ENCODE measurements at places on chromosomes 5 and 9.

DNA sequence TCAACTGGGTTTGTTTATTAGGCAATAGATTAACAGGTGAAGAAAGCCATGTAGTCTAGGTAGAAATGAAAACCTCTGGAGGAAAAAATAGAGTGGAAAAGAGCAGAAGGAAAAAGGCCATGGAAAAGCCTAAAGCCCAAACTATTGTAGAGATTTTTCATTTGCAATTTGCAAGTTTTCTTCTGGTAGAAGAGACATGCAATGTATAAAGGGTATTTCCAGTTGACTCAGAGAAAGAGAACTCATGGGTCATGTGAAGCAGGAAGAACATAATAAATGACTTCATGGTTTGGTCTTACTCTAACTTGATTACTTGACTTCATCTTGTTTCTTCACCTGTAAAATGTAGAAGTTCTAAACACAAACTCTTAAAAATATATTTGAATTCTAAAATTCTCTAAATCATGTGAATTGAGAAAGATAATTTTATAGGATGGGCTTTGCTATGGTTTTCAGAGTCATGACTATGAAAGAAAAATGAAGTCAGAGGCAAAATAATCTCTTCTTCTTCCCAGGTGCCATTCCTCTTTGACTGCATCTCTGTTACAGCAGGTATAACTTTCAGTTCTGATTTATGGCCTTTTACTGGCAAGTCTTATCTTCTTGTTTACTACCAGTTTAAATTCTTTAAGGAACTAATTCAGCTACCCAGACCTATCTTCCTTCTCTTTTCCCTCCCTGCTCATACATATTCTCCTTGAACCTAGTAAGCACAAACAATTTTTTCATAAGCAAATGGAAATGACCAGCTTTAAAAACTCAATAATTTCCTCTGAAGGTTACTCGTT is 47.7 kb upstream of the TMC1 start:
- DNase-seq, result no peak

DNA sequence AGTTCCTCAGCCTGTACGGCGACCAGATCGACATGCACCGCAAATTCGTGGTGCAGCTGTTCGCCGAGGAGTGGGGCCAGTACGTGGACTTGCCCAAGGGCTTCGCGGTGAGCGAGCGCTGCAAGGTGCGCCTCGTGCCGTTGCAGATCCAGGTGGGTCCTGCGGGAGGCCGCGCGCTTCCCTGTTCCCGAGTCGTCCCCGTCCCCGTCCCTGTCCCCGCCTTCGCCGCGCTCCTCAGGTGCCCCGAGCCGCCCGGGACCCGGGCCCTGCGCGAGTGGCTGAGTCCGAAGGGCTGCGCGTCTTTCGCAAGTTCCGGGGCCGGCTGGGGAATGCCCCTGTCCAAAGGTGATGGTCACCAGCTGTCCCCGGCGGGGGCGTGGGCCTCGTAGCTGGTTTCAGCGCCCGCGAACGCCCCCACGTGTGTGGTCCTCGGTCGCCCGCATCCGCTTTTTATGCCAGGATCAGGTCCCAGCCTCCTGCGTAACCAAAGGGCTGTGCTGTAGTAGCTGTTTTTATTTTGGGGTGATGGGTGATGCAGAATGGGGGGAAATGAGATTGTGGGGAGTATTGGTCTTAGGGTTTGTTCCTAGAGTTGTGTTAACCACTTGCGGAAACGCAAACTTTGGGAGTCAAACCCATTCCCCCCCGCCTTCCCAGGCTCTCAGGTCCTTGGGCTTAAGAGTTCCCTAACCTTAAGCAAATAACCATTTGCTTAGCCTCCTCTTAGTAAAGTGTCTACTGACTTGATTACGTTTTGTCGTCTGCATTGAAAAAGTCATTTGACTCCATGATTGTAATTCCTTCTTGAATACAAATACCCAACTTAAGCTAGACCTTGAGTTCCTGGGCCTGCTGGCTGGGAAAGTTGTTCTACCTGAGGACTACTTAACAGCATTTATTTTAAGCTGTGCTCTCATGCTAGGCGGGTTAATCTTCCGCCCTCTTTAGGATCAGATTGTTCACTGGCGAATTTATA is 663 bp downstream of the ISOC1 start:
- no peak for DNase-seq

GRCh38 chr5:134503088-134503936 is 22.2 kb upstream of the JADE2 start:
- no peak for DNase-seq

- DNase-seq, result no peak
Observed at GRCh38 chr9:20848490-20848889, 164.4 kb downstream of the FOCAD start.

GRCh38 chr9:136722969-136723356 is 10.6 kb downstream of the DIPK1B start:
- no peak for DNase-seq

- no peak for DNase-seq
Observed at GRCh38 chr9:86722706-86723075, 224.6 kb downstream of the GAS1 start.

GRCh38 chr9:123115146-123115913 is 81.9 kb downstream of the GPR21 start:
- no peak for DNase-seq

GRCh38 chr5:56522960-56523359 is 289.8 kb upstream of the ANKRD55 start:
- no peak for DNase-seq

DNA sequence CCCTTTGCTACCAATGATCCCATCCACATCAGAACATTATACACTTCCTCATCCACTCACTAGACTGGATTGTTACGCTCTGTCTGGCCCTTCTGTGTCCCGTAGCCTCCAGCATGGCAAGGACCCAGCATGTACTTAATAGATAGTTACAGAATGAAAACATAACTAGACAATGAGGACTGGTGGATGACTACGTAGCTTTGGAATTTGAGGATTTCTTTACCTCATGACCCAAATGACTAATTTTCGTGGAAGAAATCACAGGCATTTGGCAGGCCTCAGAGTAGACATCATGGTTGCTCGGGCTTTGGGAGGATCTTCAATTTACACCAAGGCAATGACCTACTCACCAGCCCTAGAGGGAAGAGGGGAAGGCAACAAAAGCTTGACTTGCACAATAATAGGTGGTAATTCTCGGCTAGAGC is 299.8 kb downstream of the TLE1 start:
- DNase-seq, result no peak

GRCh38 chr9:99253134-99253533 is 31.1 kb downstream of the SEC61B start:
- no peak for DNase-seq

- DNase-seq, result no peak
Observed at GRCh38 chr5:58751222-58751837, 168.5 kb downstream of the RAB3C start.

DNA sequence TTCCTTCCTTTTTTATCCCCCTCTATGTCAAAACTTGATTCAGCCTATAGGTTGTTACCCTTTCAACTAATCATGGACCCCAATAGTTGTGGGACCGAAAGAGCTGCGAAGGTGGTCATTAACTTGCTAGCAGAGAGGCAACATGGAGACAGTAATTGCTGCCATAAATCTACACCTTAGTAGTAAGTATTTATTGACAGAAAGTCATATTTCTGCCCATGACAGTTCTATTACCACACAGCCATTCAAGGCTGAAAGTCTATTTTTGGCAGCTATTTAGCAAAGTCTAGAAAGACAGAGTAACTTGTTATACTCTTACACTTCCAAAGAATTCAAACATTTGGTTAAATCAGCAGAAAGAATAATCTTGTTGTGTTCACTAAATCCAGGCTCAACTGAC is 236.2 kb downstream of the PRELID2 start:
- no peak for DNase-seq

GRCh38 chr9:27626244-27627187 is 53.2 kb upstream of the C9orf72 start:
- no peak for DNase-seq

- DNase-seq, result no peak
Observed at GRCh38 chr5:104295991-104296390, 733.4 kb upstream of the NUDT12 start.

DNA sequence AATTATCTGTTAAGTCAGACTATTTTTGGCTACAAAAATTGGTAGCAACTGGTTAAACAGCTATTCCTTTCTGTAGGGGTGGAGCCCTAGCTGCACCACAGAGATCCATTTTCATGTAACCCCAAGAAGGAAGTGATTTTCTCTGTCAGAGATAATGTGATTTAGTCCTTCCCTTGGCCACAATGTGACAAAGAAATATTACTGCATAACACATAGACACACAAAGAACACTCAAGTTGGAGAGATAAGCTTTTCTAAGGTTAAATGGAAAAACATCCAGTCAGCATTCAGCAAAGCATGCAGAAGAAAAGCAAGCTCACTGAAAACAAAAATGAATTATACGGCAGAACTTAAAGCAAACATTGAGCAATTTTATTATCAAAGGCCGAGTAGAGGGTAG is 227.8 kb upstream of the CDH9 start:
- DNase-seq, result no peak

DNA sequence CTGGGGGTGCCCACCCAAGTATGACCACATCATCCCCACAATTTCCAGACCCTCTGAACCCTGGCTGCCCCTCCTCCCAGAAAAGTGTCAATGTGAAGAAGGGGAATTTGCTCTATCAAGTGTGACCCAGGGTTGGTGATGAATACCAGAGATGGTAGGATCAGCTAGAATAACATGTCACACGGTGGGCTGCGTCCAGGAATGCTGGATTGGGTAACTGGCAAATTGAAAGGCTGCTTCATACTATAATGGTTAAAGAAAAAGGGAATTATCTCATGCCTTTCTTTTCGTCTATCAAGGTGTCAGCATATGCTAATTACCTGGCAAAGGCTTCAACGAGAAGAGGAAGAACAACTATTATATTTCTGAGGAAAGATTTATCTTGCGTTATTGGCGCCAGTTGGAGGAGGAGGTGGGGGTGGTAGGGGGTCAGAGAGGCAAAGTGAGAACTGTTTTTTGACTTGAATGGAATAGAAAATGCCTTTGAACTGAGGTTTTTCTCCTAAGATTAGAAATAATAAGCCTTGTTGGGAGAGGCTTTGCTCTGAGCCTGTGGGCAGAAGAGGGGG is 27.8 kb upstream of the ARAP3 start:
- DNase-seq, result no peak

DNA sequence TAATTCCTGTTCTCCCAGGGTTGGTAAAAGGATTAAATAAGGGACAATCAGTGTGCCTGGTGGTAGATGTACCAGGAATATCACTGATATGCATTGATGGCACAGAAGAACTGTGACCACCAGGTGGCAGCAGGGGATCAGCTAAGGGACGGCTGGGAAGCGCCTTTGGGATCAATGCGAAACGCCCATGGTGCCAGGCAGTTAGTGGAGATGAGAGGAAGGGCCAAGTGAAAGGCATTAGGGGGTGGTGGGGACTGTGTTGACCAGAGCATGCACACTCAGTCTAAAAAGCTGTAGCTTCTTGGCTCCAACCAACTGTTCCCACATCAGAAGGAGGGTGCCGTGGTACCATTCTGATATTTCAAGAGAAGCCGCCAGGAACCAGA is 55.6 kb downstream of the ARHGEF37 start:
- DNase-seq, result peak; percentile 51

- no peak for DNase-seq
Observed at GRCh38 chr5:104084896-104085295, 522.3 kb upstream of the NUDT12 start.

DNA sequence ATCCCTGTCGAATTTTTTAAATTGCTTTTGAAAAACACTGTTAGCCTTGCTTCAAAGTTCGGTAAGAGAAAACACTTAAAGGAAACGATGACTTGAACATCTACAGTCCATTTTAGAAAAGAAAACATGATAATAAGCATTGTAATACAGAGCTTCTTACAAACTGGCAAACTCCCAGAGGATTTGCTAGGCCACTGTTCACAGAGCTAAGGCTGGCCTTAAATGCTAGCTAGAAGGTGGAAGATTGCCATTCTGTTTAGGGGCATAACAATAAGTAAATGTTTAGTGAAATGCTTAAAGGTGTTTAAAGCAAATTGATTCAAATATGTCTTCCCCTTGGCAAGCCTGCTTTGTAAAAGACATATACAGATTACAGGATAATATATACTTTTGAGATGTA is 169.6 kb downstream of the TLE4 start:
- DNase-seq, result no peak

GRCh38 chr5:133337795-133338445 is 274.4 kb downstream of the FSTL4 start:
- DNase-seq, result no peak

DNA sequence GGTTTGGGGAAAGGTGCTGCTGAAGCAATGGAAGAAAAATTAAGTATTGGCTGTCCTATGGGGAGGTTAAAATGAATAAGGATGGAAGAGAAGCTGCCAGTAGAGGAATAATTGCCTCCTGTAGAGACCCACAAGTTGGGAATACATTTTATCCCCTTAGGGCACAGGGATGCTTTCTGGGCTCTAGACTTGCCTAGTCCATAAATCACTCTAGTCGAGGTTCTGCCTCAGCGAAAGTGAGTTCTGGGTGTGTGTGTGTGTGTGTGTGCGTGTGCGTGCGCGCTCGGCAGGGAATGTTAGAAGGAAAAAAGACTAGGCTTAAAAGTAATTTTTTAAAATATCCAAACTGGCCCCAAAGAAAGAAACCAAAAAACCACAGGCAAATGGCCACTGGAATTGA is 291.6 kb downstream of the DOCK8 start:
- DNase-seq, result no peak

GRCh38 chr9:74610523-74611061 is 113.5 kb downstream of the RORB start:
- no peak for DNase-seq

GRCh38 chr9:110047232-110047954 is 160.6 kb downstream of the C9orf152 start:
- no peak for DNase-seq

DNA sequence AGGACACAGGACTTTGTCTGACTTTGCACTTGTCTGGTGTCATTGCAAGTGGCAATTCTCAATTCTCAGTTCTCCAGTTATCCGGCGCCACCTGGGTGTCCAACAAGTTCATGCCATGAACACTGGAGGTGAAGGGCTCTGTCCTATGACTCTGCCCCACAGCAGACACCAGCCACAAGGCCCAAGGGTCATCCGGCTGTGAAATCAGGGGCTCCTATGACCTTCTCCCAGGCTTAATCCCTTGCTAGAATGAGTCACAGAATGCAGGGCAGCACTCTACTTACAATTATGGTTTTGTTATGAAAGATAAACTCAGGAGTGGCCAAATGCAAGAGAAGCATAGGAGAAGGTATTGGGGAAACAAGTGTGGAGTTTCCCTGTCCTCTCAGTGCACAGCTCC is 392.0 kb downstream of the GADD45G start:
- DNase-seq, result no peak

- no peak for DNase-seq
Observed at GRCh38 chr5:87268126-87268969, 665 bp downstream of the RASA1 start.

DNA sequence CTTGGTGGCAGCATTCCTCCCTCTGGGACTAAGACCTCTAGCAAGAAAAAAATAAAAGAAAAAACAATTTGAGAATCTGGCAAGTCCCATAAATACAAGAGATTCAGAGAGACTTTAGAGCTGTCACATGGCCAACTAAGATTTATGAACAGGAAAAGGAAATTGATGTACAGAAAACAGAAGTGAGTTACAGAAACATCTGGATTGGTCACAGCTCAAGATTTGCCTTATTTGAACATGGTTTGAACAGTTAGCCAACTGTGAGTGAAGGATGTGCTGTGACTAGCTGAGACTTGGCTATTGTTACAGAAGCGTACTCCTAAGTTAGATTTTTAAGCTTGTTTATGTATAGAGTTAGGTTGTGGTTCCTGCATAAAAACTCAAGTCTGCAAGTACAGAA is 340.2 kb downstream of the SLCO4C1 start:
- no peak for DNase-seq

GRCh38 chr5:176415240-176415951 is 943 bp downstream of the CLTB start:
- DNase-seq, result no peak

Measured in NCI-H1694 (cell line).